ENCODE measurements at places on chromosomes 7 and 10. TPM values are rescaled to one million over a fixed set of nuclear protein-coding genes. Genes with fewer than 3 reads are reported as not detected.
A peak's percentile ranks its signal among the peaks of the same experiment; 100 is the strongest.

DNA sequence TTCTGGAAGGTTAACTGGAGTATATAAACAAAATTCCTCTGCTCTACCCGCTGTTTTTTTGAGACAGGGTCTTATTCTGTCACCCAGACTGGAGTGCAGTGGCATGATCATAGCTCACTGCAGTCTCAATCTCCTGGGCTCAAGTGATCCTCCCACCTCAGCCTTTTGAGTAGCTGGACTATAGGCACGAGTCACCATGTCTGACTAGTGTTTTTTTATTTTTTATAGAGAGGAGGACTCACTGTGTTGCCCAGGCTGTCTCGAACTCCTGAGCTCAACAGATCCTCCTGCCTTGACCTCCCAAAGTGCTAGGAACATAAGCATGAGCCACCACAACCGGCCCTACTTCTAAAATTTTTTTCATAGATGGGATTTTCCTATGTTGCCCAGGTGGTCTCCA is 2.2 kb downstream of the RAB18 start:
- DNase-seq = no peak

- no peak for DNase-seq
Measured at GRCh38 chr10:91049296-91049987, 128.6 kb upstream of the ANKRD1 start.

GRCh38 chr7:214410-215212 is 22.2 kb downstream of the FAM20C start:
- peak; percentile 64 for DNase-seq

Gene LIPK
- not detected for polyA plus RNA-seq

Gene ADAMTS14
- polyA plus RNA-seq = 0.04 TPM

GRCh38 chr10:122277526-122278136 is 6.5 kb downstream of the BTBD16 start:
- no peak for DNase-seq

DNA sequence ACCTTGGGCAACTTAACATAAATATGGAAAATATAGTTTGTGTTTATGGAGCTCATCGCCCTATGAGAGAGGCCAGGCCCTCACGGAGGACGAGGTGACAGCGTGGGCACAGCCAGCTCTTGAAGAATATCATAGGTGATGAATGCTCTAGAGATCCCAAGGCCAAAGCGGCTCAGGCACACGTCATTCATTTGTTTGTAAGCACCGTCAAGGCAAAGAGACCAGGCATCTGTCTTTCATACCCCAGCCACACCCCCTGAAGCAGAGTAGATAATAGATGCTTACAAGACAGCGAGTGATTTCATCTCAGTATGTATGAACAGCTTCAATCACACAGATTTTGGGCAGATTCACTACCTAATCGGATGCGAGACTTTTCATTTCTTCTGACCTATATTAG is 242.1 kb upstream of the C7orf33 start:
- DNase-seq = no peak

GRCh38 chr7:127258111-127258510 is 5.4 kb upstream of the GRM8 start:
- DNase-seq = peak; percentile 5
